ENCODE measurements at places on chromosomes 11 and 22.

DNA sequence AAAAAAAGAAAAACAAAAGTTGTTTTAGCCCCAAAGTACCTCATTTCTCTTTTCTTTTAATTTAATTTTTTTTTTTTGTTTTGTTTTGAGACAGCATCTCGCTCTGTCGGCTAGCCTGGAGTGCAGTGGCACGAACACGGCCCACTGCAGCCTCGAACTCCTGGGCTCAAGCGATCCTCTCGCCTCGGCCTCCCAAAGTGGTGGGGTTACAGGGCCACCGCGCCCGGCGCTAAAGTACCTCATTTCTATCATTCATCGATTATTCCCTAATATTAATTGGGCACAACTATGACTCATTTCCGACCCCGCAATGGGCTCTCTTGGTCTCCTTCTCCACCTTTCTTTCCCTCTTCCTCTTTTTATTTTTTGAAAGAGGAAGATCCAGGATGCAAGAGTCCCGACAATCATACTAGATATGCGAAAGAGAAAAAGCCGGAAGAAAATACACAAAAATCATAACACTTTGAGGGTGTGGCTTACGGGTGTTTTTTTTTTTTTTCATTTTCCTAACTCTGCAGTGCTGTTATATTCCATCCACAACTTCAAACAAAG is 475 bp upstream of the AIP start:
- DNase-seq: no peak

DNA sequence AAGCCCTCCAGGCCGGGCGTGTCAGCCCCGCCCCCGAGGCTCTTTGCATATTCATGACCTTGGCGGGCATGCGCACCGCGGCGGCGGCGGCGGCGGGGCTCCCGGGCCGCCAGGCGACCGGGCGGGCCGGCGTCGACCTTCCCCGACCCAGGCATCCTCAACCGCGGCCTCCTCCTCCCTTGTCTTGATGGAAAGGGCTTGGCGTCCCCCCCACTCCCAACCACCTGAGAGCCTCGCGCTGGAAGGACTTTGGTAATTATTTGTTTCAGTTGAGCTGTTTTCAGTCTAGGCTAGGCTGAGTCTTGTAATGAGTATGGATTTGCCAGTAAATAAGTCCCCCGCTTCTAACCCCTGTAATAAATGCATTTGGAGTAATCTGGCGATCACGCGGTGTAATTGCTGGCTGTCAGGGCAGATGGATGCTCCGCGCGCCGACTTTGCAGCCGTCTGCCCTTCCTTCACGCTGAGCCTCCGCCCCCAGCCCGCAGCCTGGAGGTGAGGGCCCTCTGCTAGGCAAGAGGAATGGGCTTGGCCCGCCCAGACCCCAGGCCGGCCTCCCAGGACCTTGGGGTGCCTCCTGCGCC is 25.2 kb downstream of the FLRT1 start:
- no peak for DNase-seq

DNA sequence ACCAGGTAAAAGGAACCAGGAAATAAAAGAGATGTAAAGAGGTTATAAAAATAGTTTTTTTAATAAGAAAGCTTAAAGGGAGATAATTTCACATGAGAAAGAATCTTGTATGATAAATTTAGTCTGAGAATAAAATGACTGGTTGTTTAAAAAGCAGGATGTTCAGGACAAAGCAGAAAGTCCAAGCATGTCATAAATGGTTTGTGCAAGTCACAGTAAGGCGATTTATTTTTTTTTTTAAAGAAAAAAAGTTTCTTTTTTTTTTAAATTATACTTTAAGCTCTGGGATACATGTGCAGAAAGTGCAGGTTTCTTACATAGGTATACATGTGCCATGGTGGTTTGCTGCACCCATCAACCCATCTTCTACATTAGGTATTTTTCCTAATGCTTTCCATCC is 30.8 kb downstream of the GLYATL2 start:
- DNase-seq: no peak

- DNase-seq: no peak
Measured at GRCh38 chr11:119999220-119999619, 138.7 kb downstream of the TRIM29 start.

DNA sequence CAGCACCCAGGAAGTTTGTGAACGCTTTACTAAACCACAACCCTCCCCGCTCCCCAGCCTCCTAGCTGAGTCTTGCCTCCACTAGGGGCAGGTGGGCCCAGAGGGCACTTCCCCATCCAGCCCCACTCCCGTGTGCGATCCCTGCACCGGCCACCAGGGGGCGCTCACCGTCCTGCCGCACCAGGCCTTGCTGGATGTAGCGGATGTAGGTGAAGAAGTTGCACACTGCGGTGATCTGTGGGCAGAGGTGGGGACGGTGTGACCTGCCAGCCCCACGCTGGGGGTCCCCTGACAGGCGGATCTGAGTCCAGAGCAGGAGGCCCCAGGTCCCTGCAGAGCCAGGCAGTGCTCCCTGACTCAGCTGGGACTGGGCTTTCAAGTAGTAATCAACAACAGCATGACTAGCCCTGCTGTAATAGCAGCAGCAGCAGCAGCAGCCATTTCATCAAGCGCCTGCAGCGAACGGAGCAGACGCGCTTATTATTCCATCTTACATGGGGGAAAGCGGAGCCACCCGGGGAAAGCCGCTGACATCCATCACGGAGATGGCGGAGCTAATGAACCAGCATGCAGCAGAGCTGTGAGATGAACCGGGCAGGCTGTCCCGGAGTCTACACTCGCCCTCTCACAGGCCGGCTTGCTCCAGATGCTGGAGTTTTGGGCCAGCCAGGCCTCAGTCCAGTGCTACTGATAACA is 7.9 kb upstream of the FADS3 start:
- peak; percentile 58 for DNase-seq

DNA sequence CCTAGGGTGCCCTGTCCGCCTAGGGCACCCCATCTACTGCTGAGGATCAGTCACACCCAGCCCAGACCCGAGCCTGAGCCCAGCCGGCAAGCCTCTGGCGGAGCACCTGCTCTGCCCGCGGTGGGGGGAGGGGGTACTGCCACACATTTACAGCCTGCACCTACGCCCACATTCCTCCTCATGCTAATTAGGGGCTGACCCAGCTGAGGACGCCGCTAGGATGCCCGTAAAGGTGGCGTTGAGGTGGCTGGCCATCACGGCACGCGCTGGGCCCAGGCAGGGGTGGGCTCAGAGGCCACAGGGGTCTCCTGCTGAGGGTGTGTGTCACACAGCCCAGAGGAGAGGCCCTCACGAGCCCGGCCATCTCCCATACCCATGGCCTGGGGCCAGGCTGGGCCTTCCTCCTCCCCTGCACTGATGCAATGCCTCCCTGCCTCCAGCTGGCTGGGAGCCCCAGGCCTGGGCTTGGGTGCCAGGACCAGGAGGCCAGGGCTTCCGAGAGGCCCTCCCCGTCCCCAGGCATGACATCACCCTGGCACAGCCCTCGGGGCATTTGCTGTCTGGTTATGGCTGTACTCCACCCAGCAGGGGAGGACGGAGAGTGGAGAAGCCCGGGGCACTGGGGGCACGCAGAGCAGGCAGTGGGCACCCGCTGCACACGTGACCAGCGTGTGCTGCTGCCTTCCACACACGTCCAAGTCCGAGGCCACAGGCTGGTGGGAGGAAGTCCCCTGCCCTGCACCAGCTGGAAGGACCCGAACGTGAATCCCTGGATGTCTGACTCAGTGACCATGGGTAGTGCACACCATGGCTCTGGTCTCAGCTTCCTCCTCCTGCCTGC is 12.7 kb downstream of the DUSP8 start:
- no peak for DNase-seq

DNA sequence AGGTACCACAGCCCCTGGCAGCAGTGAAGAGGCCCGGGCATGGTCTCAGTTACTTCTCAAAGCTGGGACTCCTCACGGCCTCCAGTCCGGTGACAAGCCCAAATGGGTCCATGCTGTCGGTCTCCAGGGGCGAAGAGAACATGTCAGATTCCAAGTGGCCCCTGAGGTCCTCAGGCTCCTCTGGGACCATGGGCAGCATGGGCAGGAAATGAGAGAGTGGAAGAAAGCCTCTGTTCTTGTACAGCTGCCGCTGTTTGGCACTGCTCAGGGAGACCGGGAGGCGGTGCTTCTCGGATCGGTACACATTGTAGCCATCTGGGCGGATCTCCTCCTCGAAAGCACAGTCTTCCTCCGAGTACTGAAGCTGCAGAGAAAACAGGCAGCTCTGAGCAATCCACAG is 4.6 kb downstream of the FGF19 start:
- DNase-seq: no peak

DNA sequence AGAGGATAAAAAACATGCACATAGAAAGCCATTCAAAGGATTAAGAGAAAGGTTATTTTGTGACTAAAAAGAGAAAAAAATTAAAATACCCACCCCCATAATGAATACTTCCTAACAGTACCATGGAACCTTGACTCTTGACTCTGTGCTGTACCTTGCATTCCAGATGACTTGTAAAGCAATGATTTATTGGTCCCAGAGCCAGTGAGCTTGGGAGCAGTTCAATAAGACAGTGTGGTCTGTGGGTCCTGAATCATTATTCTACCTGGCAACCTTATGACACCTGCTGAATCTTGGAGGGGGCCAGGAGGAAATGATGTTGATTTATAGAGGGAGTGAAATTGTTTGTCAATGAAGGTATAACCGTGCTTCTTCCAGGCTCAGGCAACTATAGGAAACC is 34.2 kb upstream of the PAX6 start:
- DNase-seq: no peak

DNA sequence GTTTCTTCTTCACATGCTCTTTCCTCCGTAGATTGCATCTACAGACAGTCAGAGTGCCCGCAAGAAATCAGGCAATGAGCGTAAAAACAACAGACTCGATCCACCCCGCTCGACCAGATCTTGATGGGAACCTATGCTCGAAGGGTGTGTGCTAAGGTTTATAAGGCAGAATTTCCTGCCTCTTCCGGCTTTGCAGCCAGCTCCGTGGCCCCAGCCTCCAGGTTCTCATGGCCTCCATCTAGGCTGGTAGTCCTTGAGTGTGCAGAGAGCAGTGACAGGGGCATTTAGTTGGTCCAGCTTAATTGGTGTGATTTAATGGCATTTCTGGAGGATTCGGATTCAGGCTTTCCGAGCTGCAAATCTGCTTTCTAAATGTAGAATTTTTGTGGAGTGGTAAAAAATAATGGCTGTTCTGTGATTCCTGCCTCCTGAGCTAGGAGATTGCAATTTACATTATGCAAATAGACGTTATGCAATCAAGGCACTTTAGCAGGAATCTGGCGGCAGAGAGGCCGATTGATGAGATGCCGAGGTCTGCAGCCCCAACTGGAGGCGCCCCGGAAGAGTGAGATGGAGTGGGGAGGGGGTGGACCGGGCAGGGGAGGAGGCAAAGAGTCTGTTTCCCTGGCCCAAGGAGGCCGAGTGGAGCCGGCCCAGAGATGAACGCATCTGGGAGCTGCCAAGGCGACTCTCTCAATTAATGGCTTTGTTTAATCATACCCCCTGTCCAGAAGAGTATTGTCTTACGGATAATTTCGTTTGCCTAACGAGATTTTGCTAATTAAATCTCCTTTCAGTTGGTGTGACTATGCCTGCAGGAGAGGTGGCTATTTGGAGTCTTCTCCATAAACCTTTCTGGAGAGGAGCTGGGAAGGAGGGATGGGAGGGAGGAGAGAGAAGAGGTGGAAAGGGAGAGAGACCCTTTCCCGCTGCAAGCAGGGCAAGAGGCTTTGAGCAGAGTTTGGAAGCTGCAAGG is 75.3 kb downstream of the PKNOX2 start:
- DNase-seq: no peak

GRCh38 chr22:37284805-37285355 is 2.6 kb downstream of the CYTH4 start:
- DNase-seq: no peak

- DNase-seq: no peak
Measured at GRCh38 chr11:35141571-35141971, 2.6 kb downstream of the CD44 start.

GRCh38 chr11:79950172-79950571 is 509.3 kb upstream of the TENM4 start:
- DNase-seq: no peak

GRCh38 chr22:50460938-50461337 is 13.9 kb downstream of the SBF1 start:
- no peak for DNase-seq

DNA sequence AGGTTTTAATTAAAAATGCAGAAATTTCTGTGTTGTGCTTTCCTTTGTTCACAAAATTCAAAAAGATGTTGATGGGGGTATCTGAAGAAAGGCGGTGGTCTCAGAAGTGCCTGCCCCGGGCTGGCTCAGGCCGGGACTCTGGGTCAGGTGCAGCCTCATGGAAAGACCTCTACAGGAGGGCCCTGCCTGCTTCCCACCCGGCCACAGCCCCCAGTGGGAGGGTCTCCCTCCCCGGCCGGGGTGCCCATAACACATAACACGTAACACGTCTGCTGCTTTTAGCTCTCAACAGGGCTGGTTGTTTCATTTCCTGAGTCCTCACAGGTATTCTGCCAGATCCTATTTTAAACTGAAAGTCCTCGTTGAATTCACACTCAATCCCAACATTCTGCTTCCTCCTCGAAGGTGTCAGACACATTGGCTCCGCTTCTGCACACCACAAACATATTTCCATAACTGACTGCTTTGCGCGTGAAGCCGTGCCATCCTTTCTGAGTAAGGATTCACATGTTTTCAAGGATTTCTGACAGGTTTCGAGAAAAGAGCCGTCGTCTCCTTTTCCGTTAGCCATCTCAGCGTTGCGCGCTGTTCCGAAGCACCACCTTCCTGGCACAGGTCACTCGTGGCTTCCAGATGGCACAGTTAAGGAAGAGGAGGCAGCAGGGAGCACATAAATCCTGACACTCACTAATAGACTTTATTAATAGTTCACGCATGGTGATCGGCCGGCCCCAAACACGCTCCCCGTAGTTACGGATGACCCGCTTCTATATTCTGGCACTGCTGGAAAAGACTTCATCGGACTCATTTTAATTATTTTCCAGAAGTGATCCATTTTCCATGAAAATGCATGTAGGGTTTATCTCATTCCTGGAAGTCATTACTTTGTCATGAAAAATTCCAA is 569.3 kb downstream of the BRD1 start:
- DNase-seq: no peak

DNA sequence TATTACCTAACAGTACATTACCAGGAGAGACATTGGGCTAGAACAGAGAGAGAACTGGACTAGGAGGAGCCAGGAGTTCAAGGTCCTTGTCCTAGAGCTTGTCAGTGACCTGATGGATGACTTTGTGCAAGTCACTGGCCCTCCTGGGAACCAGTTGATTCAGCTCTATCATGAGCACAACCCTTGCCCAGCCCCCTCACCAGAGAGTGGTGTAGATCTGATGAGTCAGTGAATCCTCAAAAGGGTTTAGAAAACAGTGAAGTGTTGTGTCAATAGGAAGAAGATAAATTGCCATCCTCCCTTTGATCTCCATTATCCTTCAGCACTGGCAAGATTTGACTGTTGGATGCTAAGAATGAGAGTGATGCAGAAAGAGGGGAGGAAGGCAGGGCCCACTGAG is 24.3 kb downstream of the NEU3 start:
- no peak for DNase-seq
